ENCODE measurements at places on chromosomes 2 and 18.

DNA sequence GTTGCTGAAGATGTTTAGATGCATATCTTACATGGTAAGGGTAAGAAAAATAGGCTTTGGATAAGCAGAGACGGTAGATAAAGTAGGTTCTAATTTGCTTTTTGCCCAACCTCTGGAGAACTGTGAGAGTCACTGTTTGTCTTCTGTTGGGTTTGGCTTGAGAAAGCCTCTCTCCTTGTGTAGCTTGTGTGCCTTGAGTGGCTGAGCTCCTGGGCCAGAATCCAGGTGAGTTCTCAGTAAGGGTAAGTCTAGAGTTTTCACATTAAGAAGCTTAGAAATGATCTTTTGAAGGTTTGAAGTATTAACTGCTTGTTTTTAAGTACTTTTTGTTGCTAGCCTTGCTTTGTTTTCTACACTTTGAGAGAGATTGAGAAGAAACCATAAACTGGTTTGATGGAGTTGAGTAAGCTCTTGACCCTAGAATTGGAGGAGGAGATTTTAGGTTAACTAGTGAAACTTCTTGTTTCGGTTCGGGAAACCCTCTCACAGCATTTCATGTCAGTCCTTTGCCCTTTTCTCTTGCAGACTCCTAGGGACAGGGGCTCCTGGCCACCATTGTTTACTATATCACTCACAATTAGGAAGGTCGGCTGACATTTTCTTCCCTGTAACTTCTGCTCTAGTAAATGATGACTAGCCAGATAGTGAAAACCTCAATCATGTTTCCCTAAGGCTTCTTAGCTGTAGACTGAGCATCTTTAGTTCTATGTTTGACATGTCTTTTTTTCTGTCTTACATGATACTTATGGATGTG lies 26.0 kb downstream of the MAP4K4 start:
- no peak for DNase-seq

DNA sequence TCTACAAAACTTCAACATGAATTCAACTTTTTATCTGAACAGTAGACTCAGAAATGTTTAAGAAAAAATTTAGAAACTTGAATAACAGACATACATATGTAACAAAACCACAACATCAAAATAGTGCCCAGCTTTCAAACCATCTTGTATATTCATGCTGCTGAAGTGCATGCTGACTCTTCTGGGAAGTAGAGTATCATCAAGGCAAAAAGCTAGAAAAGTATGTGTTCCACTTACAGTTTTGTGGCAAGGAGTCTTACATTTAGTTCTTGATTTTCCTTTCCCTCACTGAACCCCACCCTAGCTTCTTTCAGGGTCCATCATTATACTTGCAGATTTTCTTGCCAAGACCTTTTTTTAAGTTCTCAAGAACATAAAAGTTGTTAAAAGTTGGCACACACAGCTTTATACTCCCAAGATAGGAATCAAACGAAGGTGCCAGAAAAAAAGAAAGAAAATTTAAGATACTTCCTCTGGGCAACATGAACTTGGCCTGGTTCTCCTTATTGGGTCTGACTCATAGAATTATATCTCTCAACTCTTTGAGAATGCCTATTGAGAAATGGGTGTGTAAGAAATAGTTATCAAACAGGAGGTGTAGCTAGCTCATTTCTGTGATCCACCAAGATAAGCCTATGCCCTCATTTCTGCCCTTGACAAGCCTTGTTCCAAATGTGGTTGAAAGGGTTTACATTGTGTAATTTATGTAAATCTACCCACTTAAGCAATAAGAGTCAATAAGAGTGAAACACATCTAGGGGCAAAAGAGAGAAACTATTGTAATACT lies 667.6 kb upstream of the ACVR2A start:
- DNase-seq = no peak

GRCh38 chr2:17156086-17156485 lies 362.2 kb downstream of the RAD51AP2 start:
- DNase-seq = no peak

DNA sequence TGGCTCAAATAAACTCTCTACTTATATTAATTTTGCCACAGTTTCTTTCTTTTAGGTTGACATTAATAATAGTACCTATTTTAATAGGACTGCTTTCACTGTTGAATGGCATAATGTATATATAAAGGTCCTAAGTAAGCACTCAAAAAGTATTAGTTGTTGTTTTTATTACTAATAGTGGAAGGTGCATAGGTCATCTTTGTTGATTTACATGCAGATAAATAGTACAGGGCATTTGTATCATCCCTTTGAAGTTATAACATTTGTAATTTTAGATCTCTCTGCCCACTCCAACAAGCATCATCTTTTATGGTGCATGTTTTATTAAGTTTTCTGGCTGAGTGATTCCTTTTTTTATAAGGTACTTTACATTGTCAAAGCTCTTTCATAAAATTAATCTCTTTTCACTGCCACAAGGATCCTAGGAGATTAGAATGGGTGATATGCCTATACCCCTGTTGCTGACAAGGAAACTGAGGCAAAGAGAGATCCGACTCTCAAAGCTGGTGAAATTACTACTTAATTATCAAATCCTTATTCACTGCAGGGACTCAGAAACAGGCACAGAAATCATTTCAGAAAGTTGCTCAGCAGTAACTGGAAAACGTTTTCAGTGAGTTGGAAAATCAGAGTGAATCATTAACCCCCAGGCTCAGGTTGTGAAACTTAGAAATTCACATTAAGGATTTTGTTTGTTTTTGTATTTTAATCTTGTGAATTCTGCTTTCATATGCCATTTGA lies 299.6 kb downstream of the AGPS start:
- no peak for DNase-seq

GRCh38 chr2:28088970-28089369 lies 198.4 kb downstream of the BABAM2 start:
- DNase-seq = no peak

- DNase-seq = no peak
These were observed 120.2 kb downstream of the RPIA start for GRCh38 chr2:88811681-88812080.

DNA sequence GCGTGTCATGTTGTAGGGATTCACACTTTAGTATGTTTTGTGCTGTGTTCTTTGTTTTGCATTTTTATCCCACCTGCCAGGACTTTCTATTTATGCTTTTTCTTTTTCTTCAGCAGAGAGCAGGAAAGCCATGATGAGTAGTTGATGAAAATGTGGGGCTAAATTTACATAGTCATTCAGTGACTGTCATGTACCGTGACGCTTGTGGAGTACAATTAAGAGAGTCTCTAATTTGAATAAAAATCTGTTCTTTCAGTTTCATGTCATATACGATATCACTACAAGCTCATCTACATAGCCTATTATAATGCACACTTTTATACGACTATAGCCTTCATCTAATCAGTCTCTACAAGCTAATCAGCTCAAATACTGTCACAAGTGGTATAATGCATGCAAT lies 112.7 kb upstream of the SPATS2L start:
- no peak for DNase-seq

- DNase-seq = no peak
These were observed 31.9 kb upstream of the FOSL2 start for GRCh38 chr2:28360718-28361293.

DNA sequence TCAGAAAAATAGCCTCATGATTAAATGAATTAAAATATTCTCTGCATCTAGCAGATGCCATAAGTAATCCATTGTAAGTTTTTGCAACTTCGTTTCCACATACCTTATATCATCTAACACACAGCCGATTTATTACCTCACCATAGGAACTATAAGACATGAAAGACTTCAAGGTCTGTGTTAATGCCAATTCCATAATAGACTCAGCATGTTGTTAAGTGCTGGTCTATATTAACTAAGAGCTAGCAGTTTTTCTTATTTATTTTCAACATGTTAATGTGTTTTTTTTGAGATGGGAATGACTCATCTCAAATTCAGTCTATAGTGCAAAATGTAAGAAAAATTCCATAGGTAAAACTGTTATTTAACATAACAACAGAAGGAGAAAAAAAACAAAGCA lies 243.9 kb upstream of the GULP1 start:
- DNase-seq = no peak

- DNase-seq = no peak
These were observed 922.5 kb downstream of the SUCLG1 start for GRCh38 chr2:83536556-83536955.

DNA sequence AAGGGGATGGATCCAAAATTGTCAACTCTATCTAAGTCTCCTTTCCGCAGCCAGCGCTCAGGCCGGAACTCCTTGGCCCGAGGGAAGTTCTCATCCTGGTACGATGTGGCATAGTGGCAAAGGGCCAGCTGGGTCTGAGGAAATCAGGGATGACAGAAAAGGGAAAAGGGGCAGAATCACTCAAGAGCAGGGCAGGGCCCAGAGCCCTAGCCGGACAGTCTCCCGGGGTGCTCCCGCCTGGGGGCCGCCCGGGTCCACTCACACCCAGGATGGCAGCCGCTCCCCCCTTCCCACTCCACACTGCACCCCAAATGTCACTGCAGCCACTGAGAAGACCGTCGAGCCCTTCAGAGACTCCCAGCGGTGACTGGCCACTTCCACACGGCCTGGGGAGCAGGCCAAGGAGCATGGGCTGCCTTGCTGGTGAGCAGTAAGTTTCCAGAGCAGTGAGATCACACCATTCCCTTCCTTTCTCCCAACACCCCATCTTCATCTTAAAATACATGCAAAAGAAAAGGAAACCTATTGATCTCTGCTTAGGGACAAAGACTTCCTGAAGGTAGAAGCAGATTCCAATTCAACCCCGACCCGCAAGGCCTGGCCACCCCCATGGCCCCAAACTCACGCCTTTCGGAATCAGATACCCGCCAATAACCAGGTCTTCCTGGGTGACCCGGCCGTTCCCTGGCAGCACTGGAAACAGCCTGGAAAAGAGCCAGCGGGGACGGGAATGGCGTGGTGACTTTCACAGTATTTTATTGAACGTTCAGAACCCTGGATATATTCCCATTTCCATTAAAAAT lies 26.7 kb downstream of the CYP27C1 start:
- DNase-seq = no peak

GRCh38 chr18:12639990-12640880 lies 17.7 kb downstream of the SPIRE1 start:
- DNase-seq = no peak

Data from stimulated activated CD4-positive, alpha-beta T cell treated with anti-CD3 and anti-CD28 coated beads, Interleukin-4, amount 100 ng/mL, for 24 hours (primary cell).